ENCODE measurements at places on chromosomes 7 and 10.

DNA sequence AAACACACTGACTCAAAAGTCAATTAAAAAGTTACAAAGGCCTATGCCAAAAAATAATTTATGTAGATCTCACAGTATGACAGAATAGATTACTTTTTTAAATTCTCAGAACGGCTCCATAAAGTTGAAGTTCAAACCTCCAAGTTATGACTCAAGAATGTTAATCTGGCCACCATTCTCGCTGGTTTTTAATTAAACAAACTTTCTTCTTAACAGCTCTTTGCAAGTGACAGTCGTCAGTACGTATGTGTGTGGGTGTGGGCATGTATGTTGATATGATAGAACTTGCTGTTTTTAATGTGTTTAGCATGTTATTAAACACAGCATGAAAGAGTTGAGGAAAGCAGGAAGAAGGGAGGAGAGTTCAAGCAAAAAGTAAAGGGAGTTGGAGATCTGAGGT, 18.5 kb downstream of the PRKCQ start:
- DNase-seq, result no peak

DNA sequence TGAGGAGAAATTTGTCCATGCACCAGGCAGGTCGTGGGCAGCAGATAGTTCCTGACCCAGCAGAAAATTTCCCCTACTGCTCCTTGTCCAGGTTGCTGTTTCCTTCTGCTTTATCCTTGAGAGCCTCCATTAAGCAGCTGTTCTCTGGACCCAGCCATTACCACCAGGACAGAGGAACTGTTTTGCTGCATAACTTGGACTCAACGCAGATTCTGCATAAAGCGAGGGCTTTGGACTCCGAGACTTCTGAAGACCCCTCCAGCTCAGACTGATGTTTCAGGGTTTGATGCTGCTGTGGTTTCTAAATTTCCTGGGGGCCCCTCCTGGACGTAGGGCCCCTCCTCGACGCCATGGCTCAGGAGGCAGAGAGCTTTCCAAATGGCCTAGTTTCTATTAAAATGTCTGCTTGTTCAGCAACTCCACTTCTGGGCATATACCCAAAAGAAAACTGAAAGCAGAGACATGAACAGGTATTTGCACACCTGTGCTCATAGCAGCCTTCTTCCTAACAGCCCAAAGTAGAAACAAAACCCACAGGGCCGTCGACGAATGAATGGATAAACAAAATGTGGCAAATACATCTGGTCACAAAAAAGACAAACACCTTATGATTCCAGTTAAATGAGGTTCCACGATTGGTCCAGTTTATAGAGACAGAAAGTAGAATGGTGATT, 28.3 kb upstream of the LMTK2 start:
- no peak for DNase-seq

GRCh38 chr10:17257466-17258321, 29.7 kb downstream of the VIM start:
- DNase-seq, result peak; percentile 19

- DNase-seq, result no peak
Measured at GRCh38 chr10:86681047-86681446, 12.7 kb downstream of the LDB3 start.

GRCh38 chr7:87858417-87859100, 17.6 kb downstream of the SLC25A40 start:
- no peak for DNase-seq

DNA sequence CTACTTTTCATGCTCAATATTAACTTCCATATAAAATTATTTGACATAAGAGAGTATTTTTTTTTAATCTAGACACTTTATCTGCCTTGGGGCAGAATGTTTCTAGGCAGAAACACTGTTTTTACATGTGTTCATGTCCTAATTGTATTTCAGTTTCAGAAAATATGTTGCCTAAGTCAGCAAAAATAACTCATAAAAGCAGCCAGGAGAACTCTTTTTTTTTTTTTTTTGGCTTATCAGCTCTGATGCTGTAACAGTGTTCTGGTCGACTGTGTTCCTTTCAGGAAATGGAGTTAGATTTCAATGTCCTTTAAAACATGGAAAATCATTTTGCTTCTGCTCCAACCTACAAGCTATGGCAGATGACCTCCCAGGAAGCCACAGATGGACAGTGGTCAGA, 63.2 kb upstream of the OPALIN start:
- no peak for DNase-seq

DNA sequence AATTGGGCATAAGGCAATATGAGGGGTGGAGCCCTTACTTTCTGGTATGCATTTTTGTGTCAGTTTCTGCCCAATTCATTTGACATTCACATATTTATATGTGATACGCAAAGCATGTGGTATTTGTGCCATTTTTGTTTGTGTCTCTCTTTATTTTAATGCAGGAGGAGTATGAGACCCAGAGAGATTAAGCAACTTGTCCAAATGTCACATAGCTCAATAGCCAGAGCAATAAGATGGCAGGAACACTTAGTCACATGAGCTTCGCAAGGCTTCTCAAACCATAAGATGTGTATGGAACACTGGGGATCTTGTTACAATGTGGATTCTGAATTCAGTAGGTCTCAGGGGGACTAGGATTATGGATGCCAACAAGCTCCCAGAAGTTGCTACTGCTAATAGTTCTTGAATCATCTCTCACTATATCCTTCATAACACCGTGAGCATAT, 19.2 kb downstream of the MRLN start:
- DNase-seq, result no peak

GRCh38 chr10:72719941-72720592, 28.1 kb downstream of the MCU start:
- DNase-seq, result no peak

DNA sequence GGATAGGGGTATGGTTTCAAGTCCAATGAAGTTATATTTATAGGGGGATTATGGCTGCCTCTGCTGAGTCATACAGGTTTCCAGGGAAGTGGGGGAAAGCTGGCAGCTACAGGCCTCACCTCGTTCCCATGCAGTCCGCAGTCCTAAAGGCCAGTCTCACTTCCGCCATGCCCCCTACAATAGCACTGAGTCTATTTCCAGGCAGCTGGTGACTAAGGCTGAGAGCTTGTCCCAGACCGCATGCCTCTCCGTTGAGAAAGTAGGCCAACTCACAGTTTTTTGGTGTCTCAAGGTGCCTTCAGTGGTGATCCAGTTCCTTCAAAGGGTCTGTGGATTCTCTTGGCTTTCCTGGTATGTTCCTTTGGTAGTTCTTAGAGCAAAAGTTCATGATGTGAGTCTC, 203.9 kb upstream of the GLI3 start:
- DNase-seq, result no peak

GRCh38 chr10:104387130-104387888, 33.7 kb downstream of the CFAP58 start:
- no peak for DNase-seq

DNA sequence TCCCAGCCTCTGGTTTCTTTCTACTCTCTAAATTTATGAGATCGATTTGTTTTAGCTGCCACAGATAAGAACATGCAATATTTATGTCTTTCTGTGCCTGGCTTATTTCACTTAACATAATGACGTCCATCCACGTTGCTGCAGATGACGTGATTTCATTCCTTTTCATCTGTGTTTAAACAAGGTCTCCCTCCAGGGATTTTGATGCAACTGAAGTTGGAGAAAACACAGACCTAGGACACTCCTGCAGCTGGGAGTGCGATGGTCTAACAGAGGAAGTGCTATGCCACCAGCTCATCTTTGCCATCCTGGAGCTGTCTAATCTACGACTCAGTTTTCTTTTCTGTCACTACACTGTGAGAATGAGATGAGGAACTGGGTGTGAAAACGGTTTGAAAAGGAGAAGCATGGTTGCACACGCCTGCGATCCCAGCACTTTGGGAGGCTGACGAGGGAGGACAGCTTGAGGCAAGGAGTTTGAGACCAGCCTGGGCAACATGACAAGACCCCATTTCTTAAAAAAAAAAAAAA, 1.5 kb upstream of the KCTD7 start:
- DNase-seq, result no peak

DNA sequence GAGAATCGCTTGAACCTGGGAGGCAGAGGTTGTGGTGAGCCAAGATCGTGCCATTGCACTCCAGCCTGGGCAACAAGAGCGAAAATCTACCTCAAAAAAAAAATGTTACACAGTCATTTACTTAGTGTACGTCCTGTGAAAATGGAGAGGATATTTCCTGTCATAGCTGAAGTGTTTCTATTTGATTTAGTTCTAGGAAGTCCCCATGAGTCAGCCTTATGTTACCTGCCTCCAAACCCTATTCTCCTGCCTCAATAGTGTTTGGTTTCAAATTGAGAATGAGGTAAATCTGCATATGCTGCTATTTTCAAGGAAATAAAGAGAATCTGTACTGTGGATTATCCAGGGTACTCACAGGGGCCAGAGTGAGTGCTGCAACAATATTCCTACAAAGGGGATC, 1284.5 kb upstream of the AUTS2 start:
- no peak for DNase-seq
